DMS153 (cell line): ENCODE measurements at places on chromosomes 16 and 17.

DNA sequence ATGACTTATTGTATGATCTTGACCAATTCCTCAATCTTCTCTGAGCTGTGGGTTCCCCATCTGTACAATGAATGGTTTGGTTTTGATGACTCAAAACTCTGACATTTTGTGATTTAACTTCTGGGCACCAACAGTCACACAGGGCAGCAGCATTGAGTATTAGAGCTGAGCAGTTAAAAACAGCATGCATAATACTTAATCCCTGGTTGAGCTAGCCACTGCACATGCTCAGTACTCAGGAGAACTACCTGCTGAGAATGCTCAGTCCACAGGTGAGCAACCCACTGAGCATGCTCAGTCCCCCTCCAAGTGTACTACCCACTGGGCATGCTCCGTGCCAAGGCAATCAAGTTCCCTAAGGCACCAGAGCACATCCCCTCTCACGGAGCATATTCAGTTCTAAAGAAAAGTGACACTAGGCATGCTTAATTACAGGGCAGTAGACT is 68.7 kb downstream of the AIPL1 start:
- no peak for DNase-seq

GRCh38 chr16:78926723-78927210 is 673.8 kb downstream of the MAF start:
- DNase-seq: peak; percentile 53

DNA sequence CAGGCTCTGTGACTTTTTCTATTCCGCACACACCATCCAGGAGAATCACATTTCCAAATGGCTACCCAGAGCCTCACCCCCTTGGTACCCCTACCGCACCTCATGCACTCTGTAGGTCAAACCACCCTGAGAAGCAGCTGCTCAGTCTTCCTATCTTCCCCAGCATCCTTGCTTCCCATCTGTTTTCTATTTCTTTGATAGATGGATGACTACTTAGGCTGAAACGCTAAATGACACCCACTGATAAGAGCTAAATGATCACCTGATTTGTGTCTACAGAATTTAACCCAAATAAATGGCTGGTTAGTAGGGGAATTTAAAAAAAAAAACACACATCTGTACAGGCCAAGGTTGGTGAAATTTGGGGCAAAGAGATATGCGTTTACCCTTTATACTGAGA is 17.6 kb upstream of the COX10 start:
- no peak for DNase-seq

DNA sequence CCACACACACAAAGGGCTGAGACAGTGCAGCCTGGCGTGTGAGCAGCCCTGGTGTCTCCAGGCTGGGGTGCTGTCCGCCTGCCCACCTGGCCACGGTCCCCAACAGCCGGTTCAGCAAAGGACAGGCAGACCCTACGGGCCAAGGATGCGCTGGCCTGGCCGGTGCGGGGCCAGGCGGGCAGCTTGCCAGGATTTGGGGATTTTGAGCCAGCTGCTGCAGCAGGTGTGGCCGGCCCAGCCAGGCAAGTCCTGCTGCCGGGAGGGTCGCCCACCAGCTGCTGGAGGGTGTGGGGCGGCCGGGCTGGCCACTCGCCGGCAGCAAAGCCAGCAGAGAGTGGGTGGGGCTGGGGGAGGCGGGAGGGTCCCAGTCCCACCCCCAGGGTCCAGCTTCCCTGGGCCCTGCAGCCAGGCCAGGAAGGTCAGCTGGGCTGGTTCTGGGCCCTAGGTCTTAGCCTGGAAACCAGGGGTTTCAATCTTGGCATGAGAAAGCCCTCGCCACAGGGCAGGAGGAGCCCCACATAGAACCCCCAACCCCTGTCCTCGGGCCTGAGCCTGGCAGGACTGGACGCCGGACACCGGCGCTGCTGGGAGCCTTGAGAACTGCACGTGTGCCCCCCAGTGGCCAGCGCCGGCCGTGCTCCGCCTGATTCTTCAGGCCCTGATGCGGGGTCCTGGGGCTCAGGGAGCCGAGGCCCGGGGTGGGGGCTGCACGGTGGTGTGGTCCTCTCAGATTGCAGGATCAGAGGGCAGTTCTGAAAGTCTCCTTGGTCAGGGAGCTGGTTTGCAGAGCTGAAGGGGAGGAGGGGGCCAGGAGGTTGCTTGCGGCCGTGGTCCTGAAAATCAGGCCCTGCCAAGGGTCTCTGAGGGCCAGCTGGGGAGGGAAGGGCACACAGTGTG is 17.6 kb upstream of the SSTR5 start:
- no peak for DNase-seq

DNA sequence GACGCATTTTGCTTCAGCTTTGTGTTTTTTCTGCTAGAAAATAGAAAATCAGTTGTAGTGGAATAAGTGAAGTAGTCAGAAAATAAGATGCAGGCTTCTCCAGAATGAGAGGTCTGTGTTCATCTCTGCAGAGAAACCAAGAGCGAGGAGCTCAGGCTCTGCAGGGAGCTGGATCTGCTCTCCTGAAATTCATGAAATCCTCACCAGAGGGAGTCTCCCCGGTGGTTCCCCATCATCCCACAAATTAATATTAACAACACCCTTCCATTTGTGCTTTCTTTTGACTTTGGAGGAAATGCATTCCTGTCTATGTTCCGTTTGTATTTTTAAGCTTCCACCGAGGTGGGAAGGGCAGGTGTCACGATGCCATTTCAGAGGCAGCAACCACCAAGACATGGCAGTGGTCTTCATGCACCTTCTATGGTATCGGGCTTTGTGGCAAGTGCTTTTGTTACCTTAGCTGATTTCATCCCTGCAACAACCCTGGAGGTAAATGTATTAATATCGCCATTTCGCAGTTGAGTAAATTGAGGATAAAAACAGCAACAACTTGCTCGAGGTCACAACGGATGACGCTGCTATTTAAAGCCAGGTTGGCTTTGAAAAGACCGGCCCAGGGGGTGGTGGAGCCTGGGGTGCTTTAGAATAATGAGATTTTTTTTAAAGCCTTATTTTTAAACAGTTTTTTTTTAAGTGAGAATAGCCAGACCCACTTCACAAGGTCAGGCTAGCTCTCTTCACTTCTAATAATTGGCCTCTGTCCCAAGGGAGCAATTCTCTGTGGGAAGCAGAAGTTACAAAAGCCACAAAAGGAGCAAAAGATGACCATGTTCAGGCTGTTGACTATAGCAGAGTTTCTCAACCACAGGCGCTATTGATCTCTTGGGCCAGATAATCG is 367.6 kb upstream of the ERCC4 start:
- DNase-seq: no peak

DNA sequence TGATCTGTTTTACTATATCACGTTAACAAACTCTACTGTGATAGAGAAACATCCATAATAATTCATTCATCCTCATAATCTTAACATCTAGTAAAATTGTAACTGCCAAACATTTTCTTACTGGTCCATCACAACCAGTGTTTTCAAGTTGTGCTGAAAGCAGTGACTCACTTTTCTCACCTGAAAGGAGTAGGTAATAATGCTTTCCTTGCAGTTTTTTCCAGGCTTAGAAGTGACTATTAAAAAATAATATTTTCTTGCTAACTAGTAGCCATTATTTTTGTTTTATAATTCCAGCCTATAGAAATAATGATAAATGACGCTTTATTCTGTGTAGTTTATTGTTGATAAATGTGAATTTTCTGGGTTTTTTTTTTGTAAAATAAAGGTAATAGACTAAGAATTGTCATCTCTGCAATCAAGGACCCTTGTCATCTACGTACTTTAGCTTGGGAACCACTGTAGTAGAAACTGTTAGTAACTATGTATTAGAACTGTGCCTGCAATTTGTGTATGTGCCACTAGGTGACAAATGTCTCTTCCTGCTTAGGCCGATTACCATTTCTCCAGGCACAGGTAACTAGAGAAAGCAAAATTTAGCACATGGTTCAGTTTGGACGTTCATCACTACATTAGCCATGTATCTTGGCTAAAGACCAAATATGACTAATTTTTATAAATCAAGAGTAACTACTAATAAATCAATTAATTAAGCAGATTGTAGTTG is 409.4 kb upstream of the ERCC4 start:
- no peak for DNase-seq

GRCh38 chr17:27868565-27868964 is 24.6 kb downstream of the LYRM9 start:
- DNase-seq: no peak

- no peak for DNase-seq
These were observed 729.4 kb downstream of the CDH11 start for GRCh38 chr16:64392456-64392855.

- no peak for DNase-seq
These were observed 2.0 kb downstream of the P2RX1 start for GRCh38 chr17:3914312-3914670.

DNA sequence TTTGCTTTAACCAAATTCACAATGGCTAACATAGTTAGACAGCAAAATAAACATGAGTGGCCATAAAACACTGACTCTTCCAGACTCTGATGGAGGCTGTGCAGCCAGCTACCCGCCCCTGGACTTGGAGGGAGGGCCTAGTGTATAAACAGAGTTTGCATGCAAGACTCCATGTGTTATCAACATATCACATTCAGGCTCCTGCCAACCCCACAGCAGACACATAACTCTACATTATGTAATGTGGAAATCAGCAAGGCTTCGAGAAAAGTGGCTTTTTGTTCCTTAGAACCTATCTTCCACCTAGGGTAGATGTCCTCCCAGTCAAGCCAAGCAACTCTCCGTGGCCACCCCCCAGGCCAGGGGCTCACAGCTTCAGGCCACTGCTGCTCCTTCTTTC is 19.3 kb upstream of the SOX9 start:
- DNase-seq: peak; percentile 4

GRCh38 chr16:49084628-49085390 is 196.8 kb downstream of the CBLN1 start:
- no peak for DNase-seq

GRCh38 chr17:38328620-38329019 is 15.1 kb downstream of the GPR179 start:
- DNase-seq: no peak

DNA sequence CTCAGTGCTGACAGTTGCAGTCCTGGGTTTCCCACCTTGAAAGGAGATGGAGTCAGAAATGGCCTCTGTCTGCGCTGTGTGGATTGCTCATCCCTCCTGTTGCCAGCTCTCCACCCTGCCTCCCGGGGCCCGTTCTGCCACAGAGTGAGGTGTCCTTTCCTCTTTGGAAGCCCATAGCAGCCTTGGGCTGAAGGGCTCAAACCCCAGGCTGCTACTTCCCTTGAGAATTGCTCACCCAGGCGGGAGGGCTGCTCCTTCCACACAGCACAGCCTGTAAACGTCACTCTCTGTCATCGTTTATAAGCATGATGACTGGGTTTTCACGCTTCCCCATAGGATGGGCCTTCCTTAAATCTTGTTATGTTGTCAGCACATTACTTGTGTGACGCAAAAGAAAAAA is 62.7 kb downstream of the FOXK2 start:
- no peak for DNase-seq

DNA sequence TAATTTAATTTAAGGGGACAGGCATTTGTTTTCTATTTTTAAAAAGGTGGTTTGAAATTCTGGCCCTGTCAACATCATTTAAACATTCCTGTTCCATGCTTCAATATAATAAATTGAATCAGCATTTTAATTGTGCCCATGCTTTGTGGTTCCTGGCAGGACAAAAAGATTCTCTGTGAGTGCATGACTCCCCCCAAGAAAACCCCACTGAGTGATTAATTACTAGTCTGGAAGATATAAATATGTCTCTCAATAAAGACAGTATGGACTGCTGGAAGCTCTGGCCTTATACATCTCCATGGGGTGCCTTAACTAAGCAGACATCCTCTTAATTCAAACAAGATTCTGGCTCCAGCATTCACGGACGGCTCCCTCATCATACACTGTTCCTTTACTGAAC is 95.0 kb upstream of the PSMD7 start:
- DNase-seq: no peak

- DNase-seq: no peak
These were observed 136.6 kb downstream of the ENGASE start for GRCh38 chr17:79211061-79211770.

DNA sequence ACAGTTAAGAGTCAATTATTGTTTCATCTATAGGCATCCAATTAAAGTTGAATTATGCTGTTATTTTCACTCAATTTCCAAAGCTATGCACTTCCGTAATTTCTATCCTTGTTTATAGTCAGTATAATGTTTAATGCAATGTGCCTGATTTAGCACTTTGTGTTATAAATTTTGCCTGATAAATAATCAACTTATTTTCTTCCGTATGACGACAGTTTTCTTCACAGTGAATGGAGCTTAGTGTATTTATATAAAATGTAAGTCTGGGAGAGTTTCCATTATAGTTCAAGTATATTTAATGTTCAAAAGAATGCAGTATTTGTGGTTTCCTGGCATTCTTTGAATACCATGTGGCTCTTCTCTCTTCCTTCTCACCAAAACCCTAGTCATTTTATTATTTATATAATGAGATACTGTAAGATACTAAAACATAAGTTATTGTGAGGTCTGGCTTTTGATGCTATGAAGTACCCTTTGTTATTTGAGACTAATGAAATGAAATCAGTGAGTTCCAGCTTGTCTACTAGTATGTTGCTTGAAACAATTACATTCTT is 240.6 kb downstream of the PRKCA start:
- no peak for DNase-seq

DNA sequence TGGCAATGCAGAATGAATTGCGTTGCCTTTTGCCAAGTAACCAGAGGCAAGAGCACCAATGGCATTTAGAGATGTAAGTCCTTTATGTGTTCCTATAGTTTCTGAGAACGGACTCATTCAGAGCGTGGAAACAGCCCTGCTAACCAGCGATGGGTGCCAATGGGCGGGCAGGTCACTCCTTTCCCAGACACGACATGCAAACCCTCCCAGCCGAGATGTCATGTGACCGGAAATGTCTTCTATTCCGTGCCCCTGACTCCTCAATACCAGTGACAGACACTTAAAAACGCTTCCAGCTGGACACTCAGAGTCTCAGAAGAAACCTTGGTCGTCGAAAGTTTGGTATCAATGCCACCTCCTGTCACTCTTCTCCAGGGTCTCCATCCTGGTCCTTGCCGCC is 3.2 kb downstream of the FBF1 start:
- DNase-seq: no peak

GRCh38 chr16:17266608-17267313 is 204.0 kb downstream of the XYLT1 start:
- DNase-seq: no peak

- DNase-seq: no peak
These were observed 15.0 kb upstream of the SLC38A10 start for GRCh38 chr17:81309859-81310839.

- DNase-seq: no peak
These were observed 41.3 kb upstream of the NLK start for GRCh38 chr17:28001149-28001548.

DNA sequence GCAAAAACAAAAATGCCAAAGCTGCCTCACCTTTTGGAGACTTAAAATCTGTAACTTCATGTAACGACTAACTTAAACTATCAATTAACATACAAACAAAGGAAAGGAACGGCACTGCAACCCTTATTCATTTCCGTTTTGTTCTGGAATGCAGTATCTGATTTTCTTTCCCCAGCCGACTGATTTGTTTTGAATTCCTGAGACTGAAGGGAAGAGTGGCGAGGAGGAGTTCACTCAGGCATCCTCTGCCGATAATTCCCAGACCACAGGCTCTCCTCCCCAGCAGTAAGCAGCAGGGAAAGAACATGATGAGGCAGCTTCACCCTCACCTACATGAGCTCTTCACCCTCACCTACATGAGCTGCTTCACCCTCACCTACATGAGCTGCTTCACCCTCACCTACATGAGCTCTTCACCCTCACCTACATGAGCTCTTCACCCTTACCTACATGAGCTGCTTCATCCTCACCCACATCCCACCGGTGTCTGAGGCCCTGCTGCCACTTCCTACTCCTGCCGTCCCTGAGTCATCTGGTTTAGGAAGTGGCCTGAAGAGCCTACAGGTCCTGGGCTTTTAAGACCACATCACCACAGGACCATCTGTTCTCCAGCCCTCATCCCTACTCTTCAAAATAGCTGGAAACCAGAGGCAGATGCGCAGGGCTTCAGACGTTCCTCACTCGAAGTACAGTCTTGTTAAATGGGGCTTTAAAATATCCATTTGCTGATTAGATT is 168.0 kb upstream of the RPH3AL start:
- DNase-seq: no peak
